ENCODE measurements at places on chromosomes 3 and 15. TPM values are rescaled to one million over a fixed set of nuclear protein-coding genes. Genes with fewer than 3 reads are reported as not detected.

C3orf20 gene
- total RNA-seq = 0.09 TPM

MITF gene
- 24.0 TPM for total RNA-seq

EEFSEC gene
- total RNA-seq = 1.3 TPM

MYLK gene
- 191 TPM for total RNA-seq

ZNF662 gene
- total RNA-seq = 1.0 TPM

ZPLD1 gene
- total RNA-seq = 0.28 TPM

GOLGA8T gene
- 0.14 TPM for total RNA-seq

PYGO1 gene
- 8.6 TPM for total RNA-seq

LCTL gene
- 0.28 TPM for total RNA-seq

ATP8B4 gene
- total RNA-seq = 155 TPM

PLD1 gene
- total RNA-seq = 38.7 TPM

DZIP3 gene
- total RNA-seq = 14.2 TPM

CXCR6 gene
- total RNA-seq = 0.28 TPM

UBA5 gene
- 41.0 TPM for total RNA-seq

ZDHHC19 gene
- not detected for total RNA-seq

BSN gene
- under 0.01 TPM for total RNA-seq

SATB1 gene
- total RNA-seq = 20.5 TPM

SI gene
- total RNA-seq = not detected
